ENCODE measurements at places on chromosomes 12 and 14.

- no peak for DNase-seq
Observed at GRCh38 chr12:64745980-64746379, 13.2 kb downstream of the GNS start.

GRCh38 chr14:34275530-34275929, 186.5 kb downstream of the SPTSSA start:
- DNase-seq: no peak

DNA sequence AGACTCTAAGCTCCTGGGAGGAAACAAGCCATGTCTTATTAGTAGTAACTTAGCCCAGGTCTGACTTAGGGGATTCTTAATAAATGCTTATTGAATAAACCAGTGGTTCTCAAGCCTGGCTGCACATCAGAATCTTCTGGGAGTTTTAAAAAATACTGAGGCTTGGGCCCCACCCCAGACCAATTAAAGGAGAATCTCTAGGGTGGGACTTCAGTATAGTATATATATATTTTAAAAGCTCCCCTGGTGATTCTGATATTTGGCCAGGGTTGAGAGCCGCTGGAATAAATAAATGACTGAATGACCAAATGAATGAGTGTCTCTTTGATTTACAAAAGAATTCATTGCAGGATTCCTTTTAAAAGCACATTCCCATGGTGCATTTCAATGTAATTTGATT, 151.5 kb upstream of the GSC start:
- no peak for DNase-seq

DNA sequence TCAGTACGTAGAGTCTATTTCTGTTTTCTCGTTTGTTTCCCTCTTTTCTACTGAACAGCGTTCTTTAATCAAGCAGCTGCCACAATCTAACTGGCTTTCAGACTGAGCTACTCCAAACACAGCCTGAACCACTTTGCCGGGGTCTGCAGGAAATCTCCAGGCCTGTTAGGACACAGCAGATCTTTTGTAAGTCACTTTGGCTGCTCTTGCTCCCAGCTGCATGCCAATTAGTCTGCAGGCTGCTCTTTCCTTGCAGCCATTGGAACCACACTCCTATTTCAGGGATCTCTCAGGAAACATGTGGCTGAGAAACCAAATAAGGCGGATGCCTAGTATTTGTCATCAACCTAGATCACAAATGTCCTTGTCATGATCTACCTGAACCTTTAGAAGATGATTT, 73.6 kb downstream of the TMTC1 start:
- no peak for DNase-seq

DNA sequence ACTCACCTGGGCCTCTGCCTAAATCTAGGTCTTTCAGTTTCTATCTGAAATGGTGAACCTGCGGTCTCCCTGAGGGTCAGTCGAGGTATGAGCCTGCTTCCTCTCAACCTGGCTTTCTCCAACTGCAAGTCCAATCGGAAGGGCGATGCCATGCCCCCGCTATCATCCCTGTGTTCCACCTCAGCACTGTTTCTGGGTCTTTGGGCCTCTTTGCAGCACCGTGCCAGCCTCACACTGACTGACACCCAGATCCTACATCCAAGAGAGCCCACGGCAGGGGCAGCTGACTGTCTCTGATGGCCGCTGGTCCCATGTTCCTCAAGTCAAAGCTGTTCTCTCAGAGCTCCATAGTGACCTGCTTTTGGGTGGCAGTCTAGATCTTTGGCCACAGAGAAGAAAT, 120.7 kb downstream of the PAPOLA start:
- DNase-seq: no peak

GRCh38 chr12:121719926-121720414, 7.4 kb downstream of the TMEM120B start:
- DNase-seq: no peak

- no peak for DNase-seq
Observed at GRCh38 chr14:89277203-89277602, 139.8 kb downstream of the FOXN3 start.

GRCh38 chr14:96267336-96267735, 11.3 kb downstream of the BDKRB1 start:
- no peak for DNase-seq

- DNase-seq: no peak
Observed at GRCh38 chr12:31759632-31760459, 31.0 kb upstream of the AMN1 start.

DNA sequence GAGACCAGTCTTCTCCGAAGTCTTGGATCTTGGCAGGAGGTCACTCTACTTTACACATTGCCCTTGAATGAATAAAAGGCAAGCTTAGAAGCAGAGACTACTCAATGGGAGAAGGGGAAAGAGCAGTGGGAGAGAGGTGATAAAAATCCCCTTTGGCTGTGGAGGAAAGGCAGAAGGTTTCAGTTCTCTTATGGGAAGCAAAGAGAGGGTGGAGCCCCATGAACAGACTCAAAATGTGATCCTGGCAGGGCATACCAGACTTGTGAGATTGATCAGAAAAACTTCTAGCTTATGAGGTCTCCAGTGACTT, 49.6 kb upstream of the HECTD1 start:
- DNase-seq: no peak

GRCh38 chr12:57517187-57517586, 3.1 kb downstream of the DDIT3 start:
- no peak for DNase-seq

GRCh38 chr12:108861878-108862587, 4.7 kb upstream of the SSH1 start:
- DNase-seq: no peak

- DNase-seq: no peak
Observed at GRCh38 chr12:58566599-58566998, 353.7 kb downstream of the LRIG3 start.

DNA sequence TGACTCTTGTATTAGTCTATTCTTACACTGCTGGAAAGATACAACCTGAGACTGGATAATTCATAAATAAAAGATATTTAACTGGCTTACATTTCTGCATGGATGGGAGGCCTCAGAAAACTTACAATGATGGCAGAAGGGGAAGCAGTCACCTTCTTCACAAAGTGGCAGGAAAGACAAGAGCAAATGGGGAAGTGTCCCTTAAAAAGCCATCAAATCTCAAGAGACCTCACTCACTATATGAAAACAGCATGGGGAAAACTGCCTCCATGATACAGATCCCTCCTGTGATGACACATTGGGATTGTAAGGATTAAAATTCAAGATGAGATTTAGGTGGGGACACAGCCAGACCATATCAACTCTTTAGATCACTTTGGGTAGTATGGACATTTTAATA, 83.7 kb downstream of the TMTC3 start:
- DNase-seq: no peak

GRCh38 chr12:18250313-18250916, 10.9 kb upstream of the PIK3C2G start:
- no peak for DNase-seq

DNA sequence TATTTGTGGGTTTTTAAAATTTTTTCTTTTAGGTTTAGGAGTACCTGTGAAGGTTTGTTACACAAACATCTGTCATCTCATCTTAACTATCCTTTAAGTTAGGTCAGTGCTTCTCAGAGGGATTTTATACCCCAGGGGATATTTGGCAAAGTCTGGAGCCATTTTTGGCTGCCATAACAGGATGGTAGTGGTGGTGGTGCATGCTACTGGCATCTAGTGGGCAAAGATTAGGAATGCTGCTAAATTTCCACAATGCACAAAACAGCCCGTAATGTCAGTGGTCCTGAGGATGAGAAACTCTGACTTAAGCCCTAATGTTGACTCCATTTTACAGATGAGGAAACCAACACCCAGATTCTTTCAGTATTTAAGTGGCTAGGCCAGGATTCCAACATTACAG, 85.2 kb upstream of the MYF6 start:
- DNase-seq: no peak

GRCh38 chr14:54166049-54166950, 209.7 kb upstream of the BMP4 start:
- no peak for DNase-seq

- no peak for DNase-seq
Observed at GRCh38 chr14:50773632-50774541, 57.1 kb downstream of the NIN start.

DNA sequence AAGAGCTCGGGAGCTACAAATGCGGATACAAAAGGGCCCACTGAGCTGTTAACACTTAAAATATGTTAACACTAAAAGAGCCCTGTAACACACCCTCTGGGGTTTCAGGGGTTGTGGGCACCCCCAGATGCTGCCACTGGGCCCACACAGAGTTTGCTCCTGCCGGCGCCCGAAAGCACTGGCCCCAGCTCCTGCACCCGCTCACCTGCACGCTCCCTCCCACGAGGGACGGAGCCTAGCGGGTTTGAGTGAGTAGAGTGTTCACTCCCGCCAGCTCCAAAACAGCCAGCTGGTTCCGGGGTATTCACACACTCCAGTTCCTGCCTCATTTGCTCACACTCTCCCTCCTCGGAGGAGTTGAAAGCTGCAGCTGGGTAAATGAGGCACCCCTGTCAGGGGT, 357.7 kb downstream of the ETNK1 start:
- DNase-seq: no peak

DNA sequence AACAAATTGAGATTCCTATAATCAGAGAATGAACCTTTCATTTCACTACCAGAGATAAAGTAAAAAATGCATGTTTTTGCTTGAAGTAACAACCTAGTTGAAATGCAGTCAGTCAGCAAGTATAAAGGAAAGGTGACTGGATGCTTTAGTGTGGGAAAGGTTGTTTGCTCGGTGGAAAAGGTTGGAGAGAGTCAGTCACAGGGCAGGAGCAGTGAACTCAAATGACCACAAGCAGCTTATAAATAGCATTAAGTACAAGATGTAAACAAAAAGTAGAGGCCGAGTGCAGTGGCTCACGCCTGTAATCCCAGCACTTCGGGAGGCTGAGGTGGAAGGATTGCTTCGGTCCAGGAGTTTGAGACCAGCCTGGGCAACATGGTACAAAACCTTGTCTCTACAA, 98.1 kb upstream of the FGD4 start:
- no peak for DNase-seq

GRCh38 chr12:57580466-57580795, 10.6 kb upstream of the PIP4K2C start:
- DNase-seq: no peak

GRCh38 chr12:54431911-54432814, 13.1 kb upstream of the ITGA5 start:
- DNase-seq: no peak

- DNase-seq: no peak
Observed at GRCh38 chr12:95487024-95487423, 13.1 kb downstream of the METAP2 start.

- no peak for DNase-seq
Observed at GRCh38 chr12:79393842-79394241, 296.9 kb downstream of the PAWR start.

- no peak for DNase-seq
Observed at GRCh38 chr14:67665868-67666267, 8.6 kb downstream of the VTI1B start.

DNA sequence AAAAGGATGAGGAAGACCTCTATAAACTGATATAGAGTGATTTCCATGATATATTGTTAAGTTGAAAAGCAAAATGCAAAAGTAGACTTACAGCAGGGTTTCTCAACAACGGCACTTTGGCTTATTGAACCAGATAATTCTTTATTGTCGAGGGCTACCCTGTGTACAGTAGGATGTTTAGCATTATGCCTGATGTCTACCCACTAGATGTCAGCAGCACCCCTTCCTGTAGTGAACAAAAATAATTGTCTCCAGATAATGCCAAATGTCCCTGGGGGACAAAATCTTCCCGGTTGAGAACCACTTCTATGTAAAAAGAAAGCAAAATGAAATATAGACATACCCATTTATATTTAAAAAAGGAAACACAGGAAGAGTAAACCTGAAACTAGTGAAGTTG, 32.4 kb downstream of the ABCD2 start:
- DNase-seq: no peak
